ENCODE measurements at places on chromosomes 5 and 9. TPM values are rescaled to one million over a fixed set of nuclear protein-coding genes. Genes with fewer than 3 reads are reported as not detected.

GRCh38 chr5:146357126-146357525 lies 18.5 kb downstream of the POU4F3 start:
- DNase-seq = no peak

DNA sequence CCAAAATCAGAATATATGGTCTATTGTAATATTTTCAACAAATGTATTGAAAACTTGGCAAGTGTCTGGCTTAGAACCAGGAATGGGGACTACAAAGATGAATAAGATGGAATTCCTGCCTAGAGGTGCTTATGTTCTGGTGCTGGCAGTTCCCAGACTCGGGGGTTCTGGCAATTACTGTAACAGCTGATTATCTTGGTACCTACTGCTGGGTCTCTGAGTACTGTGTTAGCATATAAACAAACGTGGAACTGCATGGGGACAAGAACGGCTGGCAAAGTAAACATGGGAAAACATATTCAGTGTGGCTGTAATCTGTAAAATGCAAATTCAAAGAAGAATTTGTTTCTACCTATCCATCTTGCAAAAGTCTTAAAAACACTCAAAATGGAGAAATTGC lies 89.9 kb downstream of the SLC24A2 start:
- DNase-seq = no peak

GRCh38 chr5:984774-985173 lies 23.8 kb upstream of the NKD2 start:
- DNase-seq = no peak

GRCh38 chr9:130213911-130214761 lies 41.9 kb downstream of the NCS1 start:
- no peak for DNase-seq

- DNase-seq = no peak
These were observed 27.6 kb upstream of the GLRA1 start for GRCh38 chr5:151952238-151952637.

GRCh38 chr5:61735531-61735930 lies 403.5 kb downstream of the ZSWIM6 start:
- no peak for DNase-seq

Gene CDC26
- polyA plus RNA-seq = 173 TPM

- DNase-seq = no peak
These were observed 6.5 kb upstream of the INSL6 start for GRCh38 chr9:5191985-5192384.

DNA sequence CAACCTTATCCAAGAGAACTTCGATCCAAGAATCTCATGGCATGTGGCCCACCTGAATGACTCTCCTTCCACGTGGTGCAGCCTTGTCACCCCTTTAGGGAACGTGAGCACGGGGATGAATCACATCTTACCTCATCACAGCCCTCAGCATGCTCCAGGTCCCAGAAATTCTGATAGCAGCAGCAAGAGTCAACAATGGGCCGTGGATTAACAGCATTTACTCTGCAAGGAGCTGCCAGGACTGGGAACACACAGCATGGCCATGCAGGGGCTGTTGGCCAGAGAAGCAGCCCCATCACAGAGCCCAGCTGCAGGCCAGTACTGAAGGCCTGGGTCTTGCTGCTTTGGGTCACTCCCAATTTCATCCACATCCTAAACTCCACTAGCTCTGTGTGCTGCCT lies 150.4 kb downstream of the C5orf15 start:
- DNase-seq = no peak

DNA sequence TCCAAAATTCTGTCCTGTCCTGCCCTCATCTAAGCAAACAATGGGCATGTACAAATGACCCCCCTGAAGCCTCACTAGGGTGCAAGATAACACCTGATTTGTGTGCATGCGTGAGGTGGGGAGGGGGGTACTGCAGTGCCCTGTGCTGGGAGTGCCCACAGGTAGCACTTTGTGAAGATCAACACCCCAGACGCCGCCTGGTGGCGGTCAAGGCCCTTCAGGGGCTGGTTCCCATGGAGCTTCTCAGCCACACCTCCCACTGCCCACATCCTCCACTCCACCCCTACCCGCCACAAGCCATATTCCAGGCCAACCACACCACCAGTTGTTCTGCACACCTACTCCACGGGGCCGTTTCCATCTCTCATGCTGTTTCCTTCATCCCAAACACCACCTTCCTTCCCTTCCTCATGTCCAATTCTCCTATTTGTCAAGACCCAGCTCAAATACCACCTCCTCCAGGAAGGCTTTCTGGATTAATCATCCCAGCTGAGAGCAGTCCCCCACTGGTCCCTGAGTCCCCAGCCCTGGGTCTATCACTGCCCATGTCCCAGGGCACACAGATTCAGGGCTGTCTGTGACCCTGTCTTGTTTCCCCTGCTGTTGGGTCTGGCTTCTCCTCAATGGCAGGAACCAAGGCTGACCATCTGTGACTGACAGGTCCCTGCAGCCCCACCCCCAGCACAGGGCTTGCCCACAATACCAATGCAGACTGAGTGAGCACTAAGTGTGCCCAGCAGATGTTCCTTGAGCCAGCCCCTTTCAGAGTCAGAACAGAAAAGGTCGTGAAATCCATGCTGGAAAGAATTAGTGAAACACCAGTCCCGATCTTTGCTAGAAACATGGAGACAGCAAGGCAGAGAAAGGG lies 178.4 kb downstream of the PAX5 start:
- DNase-seq = no peak
